Stimulated activated naive CD4-positive, alpha-beta T cell treated with Interleukin-2 at 50 U/mL for 16 hours (primary cell): ENCODE measurements at places on chromosomes 1 and 21.

DNA sequence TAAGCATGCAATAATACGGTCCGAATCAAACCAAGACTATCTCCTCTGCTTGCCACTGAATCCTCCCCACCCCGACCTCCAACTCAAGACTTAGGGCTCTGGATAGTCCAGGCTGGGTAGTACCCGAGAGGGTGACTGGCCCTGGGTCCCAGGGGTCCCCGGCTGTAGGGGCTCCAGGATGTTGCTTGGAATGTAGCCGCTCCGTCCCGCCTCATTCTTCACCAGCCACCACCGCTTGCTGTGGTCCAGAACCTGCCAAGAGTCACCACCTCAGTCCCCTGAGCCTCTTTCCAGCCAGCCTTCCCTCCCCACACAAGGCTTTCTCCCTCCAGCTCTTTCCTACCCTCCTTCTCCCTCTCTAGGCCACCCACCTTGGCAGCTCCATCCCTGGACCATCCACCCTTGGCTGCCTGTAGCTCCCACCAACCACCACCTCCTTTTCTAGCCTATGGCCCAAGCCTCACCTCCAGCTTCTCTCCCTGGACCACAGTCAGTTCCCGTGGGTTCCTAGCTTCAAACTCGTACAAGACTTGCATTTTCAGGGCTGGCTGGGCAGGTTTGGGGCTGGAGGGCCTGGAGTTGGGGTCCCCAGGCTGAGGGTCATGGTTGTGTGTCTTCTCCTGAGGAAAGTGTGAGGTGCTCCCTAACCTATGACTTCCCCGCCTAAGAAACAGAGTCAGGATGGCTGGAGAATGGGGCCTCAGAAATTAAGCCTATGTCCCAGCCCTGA is 10.9 kb upstream of the GSTM3 start:
- DNase-seq, result no peak

DNA sequence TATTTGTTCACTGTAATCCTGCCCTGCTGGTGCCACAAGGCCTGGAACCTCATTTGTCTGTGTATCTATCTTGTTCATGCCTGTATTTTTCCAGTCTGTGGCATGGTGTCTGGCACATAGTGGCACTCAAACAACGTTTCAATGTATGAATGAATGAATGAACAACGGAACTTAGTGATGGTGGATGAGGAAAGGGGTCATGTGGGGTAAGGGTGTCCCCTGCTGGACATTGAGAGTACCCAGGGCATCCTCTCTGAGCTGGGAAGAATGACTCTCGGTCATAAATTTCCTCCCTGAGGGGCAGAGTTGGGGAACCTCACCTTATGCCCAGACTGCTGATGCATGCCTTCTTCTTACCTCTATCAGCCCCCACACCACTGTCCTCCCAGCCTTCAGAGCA is 18.9 kb upstream of the ZNF683 start:
- no peak for DNase-seq

- no peak for DNase-seq
These were observed 24.9 kb downstream of the AHCTF1 start for GRCh38 chr1:246906833-246907232.

GRCh38 chr1:71745326-71745725 is 537.0 kb downstream of the NEGR1 start:
- DNase-seq, result no peak

GRCh38 chr21:27164208-27165177 is 197.6 kb upstream of the ADAMTS5 start:
- no peak for DNase-seq

DNA sequence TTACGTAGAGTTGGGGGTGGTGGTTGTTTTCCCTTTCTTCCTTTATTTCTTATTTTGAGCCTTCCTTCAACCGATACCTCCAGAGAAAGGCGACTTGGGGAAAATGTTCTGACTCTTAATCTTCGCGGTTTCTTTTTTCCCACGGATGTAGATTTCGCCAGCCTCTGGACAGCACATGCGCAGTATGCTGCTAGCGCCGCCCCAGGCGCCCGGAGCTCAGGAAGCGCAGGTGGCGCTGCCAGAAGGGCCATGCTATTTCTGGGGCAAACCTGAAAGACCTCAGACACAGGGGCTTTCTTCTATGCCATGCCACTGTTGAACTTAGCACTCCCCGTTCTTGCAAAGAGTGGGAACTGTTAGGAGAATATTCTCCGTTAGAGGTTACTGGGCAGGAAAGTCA is 392.1 kb downstream of the KIF26B start:
- no peak for DNase-seq

- no peak for DNase-seq
These were observed 106.7 kb upstream of the ADAR start for GRCh38 chr1:154714638-154715037.

DNA sequence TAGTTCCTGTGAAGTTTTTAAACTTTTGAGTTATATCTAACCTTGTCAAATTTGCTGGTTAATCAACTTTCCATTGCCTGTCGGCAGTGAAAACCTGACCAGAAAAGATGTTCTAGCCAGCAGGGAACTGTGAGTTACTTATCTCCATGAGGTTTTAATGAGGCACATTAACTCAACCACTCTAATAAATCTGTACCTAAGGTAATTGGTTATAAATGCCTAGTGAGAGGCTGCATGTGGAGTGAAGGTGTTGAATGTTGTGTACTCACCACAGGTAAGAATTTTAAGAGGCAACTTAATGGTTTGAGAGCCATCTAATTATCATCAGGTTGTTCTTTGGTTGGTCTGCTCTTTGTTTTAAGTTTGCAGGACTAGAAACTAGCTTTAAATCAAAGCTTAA is 138.4 kb upstream of the LHX8 start:
- no peak for DNase-seq

- no peak for DNase-seq
These were observed 91.7 kb upstream of the NFIA start for GRCh38 chr1:60990714-60991090.

DNA sequence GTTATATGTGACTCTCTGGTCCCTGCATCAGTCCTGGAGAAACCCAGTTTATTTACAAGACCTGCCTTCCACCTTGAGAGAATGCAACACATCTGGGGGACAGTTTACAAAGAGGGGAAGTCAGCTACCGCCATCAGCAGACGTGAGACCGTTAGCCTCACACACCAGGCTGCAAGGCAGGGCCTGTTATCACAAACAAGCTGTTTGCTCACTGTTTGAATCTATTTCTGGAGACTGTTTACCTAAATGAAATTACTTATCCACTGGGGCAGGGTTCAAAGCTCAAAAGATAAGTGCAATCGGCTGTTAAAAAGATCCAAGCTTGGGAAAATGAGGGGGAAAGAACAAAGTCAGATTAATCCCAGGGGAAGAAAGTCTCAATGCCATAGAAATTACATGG is 134.4 kb downstream of the ZNF281 start:
- DNase-seq, result no peak

GRCh38 chr1:46369542-46370213 is 24.4 kb upstream of the FAAH start:
- no peak for DNase-seq

GRCh38 chr1:244322181-244322580 is 129.5 kb downstream of the ADSS2 start:
- no peak for DNase-seq

- DNase-seq, result no peak
These were observed 301.1 kb upstream of the KAZN start for GRCh38 chr1:14297356-14297755.

GRCh38 chr1:7219031-7219430 is 433.8 kb downstream of the CAMTA1 start:
- DNase-seq, result no peak

- no peak for DNase-seq
These were observed 358.3 kb downstream of the KIF26B start for GRCh38 chr1:245512980-245513578.

DNA sequence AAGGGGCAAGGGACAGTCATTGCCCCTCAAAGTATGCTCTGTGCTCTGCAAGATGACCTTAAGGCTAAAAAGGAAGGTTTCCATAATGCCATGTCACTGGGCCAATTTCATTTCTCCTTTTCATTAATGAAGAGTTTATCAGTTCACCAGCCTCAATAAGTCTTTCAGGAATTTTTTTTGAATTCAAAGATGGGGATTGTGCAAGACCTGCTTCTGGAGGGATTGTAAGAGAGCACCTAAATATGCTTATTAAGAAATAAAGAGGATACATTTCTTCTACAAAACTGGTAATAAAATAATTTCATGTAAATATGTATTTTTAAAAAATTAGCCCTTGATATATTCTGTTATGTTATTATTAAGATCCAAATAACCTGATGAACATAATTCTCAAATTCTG is 86.8 kb upstream of the RGS4 start:
- DNase-seq, result no peak

GRCh38 chr1:51217101-51217500 is 19.0 kb upstream of the RNF11 start:
- no peak for DNase-seq

DNA sequence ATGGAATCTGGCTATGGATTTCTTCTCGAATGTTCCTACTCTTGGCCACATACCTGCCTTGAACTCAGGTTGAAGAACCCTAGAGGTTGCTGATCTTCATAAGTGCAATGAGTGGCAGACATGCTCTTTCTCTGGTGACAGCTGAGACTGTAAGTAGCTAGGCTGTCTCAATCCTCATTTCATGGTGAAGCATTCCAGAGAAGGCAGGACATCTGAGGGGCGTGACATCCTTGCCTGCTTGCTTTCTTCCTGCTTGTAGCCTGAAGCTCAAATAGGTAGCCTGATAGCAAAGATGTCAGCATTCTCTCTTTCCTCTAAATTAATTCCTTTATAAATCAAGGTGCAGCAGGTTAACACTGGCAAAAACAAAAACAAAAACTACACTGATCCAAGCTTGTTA is 114.6 kb upstream of the MAGI3 start:
- no peak for DNase-seq
